ENCODE measurements at places on chromosomes 1 and 21. TPM values are rescaled to one million over a fixed set of nuclear protein-coding genes. Genes with fewer than 3 reads are reported as not detected.

GRCh38 chr1:104874044-104874443 lies 1124.3 kb downstream of the AMY1C start:
- no peak overlapping the region for H3K4me3 ChIP-seq
- H3K27me3 ChIP-seq, result no peaks in the 10 kb centered on the region
- no peak for DNase-seq
- no peaks in the 10 kb centered on the region for H3K36me3 ChIP-seq
- H3K4me1 ChIP-seq, result no peaks in the 10 kb centered on the region

- DNase-seq, result no peak
- no peak overlapping the region for H3K4me3 ChIP-seq
- no peak overlapping the region for H3K27ac ChIP-seq
- no peaks in the 10 kb centered on the region for H3K4me1 ChIP-seq
These were observed 6.5 kb downstream of the WARS2 start for GRCh38 chr1:119133987-119134386.

- no peaks in the 10 kb centered on the region for H3K36me3 ChIP-seq
- H3K4me1 ChIP-seq, result no peaks in the 10 kb centered on the region
- H3K27me3 ChIP-seq, result no peaks in the 10 kb centered on the region
- H3K4me3 ChIP-seq, result no peak overlapping the region
- H3K27ac ChIP-seq, result no peak overlapping the region
- no peak for DNase-seq
These were observed 5.1 kb downstream of the SLC45A3 start for GRCh38 chr1:205675247-205675646.

DNA sequence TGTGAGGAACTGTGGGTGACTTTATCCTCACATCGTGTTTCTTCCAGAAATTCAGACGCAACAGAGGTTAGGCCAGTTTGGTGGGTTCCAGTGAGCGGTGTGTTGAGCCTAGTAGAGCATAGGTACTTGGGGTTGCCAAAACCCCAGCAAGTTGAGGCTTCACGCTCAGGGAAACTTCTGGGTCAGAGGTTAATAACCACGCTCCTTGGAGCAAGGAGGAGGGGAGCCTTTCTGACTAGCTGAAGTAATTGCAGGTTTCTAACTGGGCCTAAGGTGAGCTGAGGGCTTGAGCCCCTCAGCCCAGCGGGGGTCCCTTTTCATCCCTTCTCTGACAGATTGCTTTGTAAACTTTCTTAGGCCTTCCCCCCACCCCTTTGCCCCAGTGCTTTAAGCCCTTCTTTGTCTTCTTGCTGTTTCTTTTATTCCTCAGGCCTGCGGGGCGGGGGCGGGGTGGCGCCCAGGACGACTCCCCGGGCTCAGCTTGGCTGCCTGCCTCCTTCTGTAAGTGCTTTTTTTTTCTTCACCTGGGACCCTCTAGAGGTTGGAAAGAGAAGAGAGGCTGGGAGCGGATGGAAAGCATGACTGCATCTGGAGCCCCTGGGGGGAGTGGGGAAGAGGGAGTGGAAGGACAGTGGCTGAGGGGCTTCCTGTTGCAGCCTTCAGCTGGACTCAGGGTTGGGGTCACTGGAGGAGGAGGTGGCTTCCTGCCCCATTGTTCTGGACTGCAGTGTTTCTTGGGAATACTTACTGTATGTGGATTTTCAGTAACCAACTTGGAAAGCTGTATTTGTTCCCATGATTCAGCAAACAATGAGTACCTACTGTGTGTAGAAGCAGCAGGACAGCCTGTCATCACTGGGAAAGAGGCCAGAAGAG lies 1.3 kb upstream of the ZNF436 start:
- peak overlapping the region; percentile 90 for H3K4me3 ChIP-seq
- no peaks in the 10 kb centered on the region for H3K36me3 ChIP-seq
- no peak for DNase-seq
- H3K27ac ChIP-seq, result peak overlapping the region; percentile 96

DNA sequence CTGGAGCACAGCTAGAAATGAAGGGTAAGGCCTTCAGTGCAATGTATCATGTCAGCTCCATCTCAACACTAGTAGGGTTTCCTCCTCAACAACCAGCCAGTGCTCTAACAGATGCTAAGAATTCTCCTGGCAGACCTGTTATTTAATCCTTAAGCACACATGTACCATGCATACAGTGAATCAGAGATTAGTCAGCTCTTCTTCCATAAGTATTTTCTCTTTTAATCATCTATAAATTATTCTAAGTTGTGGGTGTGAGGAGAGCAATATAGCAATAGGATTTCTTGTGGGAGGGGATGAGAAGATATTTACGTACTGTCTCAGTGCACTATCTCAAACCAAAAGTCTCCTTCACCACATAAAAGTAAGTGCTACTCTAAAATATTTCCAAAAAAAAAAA lies 95.3 kb downstream of the COP1 start:
- no peak for DNase-seq
- H3K4me3 ChIP-seq, result no peak overlapping the region
- H3K36me3 ChIP-seq, result no peaks in the 10 kb centered on the region
- no peaks in the 10 kb centered on the region for H3K4me1 ChIP-seq
- no peaks in the 10 kb centered on the region for H3K27me3 ChIP-seq

GRCh38 chr1:186531561-186532165 lies 70.7 kb upstream of the PDC start:
- DNase-seq, result no peak
- no peaks in the 10 kb centered on the region for H3K27me3 ChIP-seq
- no peak overlapping the region for H3K27ac ChIP-seq
- H3K4me3 ChIP-seq, result no peak overlapping the region
- no peaks in the 10 kb centered on the region for H3K36me3 ChIP-seq

GRCh38 chr1:208080396-208081286 lies 163.5 kb downstream of the PLXNA2 start:
- H3K27me3 ChIP-seq, result no peaks in the 10 kb centered on the region
- no peaks in the 10 kb centered on the region for H3K36me3 ChIP-seq
- no peak overlapping the region for H3K4me3 ChIP-seq

- no peaks in the 10 kb centered on the region for H3K36me3 ChIP-seq
- H3K4me1 ChIP-seq, result no peaks in the 10 kb centered on the region
- no peak for DNase-seq
- no peak overlapping the region for H3K4me3 ChIP-seq
These were observed 14.7 kb downstream of the CD46 start for GRCh38 chr1:207766569-207766968.

GRCh38 chr1:214331180-214331579 lies 50.2 kb downstream of the SMYD2 start:
- no peaks in the 10 kb centered on the region for H3K4me1 ChIP-seq
- H3K27ac ChIP-seq, result peak overlapping the region; percentile 33
- no peak overlapping the region for H3K4me3 ChIP-seq
- no peaks in the 10 kb centered on the region for H3K27me3 ChIP-seq
- DNase-seq, result no peak

DNA sequence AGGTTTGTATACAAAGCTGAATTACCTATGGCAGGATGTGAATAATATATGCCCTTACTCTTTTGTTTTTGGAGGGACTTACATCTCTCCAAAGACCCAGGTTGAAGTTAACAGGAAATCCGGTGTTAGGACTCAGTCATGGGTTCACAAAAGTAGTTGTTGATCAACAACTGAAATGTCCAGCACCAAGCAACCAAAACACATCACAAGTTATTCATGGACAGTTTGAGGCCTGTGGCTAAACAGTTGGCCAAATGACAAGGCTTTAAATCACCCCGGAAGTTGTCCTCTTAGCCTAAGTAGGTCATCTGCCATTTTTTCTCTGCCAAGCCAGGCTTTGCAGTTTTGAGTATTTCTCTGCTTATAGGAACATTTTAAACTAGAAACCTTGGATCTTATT lies 89.9 kb downstream of the CD247 start:
- DNase-seq, result no peak
- no peaks in the 10 kb centered on the region for H3K27me3 ChIP-seq
- no peaks in the 10 kb centered on the region for H3K4me1 ChIP-seq
- H3K36me3 ChIP-seq, result no peaks in the 10 kb centered on the region

GRCh38 chr1:148264374-148265276 lies 112.5 kb upstream of the NBPF11 start:
- no peaks in the 10 kb centered on the region for H3K27me3 ChIP-seq
- H3K27ac ChIP-seq, result no peak overlapping the region
- peak overlapping the region; percentile 80 for H3K4me3 ChIP-seq

DNA sequence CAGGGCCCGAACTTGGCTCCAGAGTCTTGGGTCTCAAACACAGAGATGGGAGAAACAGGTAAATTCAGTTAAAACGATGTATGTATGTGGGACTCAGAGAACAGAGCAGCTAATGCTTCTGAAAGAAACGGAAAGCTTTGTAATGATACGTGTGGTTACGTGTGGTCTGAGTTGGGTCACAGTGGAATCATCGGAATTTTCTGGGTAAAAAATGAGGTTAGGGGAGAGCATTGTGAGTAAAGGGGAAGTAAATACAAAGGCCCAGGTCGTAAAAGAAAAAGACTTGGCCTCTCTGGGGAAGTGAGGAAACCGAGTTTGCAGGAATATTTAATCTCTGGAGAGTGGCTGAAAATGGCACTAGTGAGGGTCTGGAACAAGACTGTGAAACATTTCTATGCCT lies 8.3 kb downstream of the NHLH2 start:
- DNase-seq, result no peak
- peaks cover 27% of the 10 kb centered on the region for H3K27me3 ChIP-seq
- H3K36me3 ChIP-seq, result no peaks in the 10 kb centered on the region
- no peaks in the 10 kb centered on the region for H3K4me1 ChIP-seq
- no peak overlapping the region for H3K4me3 ChIP-seq

DNA sequence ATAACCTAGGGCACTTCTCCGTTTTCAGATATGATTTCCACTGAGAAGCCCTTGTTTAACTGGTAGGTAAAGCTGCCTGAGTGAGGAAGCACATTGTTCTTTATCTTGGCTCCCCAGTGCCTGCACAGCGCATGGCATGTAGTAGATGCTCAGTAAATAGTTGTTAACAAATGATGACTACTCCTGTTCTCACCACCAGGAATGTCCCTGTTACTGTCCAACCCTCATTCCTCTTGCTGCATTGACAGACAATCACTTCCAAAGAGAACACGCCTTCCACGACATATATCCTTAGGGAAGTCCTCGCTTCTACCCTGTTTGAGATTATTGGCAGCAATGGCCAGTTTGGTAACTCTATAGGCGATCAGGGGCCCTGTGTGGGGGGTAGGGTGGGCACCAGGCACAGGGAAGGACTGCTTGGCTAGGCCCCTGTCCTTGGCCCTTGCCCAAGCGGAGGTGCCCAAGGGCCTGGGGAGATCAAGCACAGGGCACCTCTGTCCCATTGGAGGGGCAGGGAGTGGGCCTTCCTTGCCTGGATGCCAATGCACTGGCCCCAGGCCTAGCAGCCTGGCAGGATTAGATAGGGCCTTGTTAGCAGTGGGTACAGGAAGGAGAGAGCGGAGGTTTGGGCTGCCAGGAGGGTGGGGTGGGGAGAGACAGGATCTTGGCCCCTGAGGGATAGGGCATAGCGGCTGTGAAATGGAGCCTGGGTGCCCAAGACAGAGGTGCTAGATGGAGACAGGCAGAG lies 10.2 kb downstream of the NES start:
- peaks cover 23% of the 10 kb centered on the region for H3K4me1 ChIP-seq
- peak overlapping the region; percentile 15 for H3K4me3 ChIP-seq
- H3K27me3 ChIP-seq, result no peaks in the 10 kb centered on the region
- peak overlapping the region; percentile 86 for H3K27ac ChIP-seq
- no peak for DNase-seq

DNA sequence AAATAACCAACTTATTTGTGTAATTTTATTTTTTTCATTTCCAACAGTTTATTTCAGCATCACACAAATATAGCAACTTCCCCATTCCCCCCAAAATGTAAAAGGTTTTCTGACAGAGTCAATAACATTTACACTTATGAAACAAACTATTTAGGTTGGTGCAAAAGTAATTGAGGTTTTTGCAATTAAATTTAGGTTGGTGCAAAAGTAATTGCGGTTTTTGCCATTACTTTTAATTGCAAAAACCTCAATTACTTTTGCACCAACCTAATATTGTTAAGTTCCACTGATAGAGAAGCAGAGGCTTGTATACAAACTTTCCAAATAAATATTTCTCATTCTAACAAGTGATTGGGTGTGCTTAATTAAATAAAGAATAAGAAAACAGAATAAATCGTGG lies 270.9 kb upstream of the DUSP10 start:
- no peaks in the 10 kb centered on the region for H3K27me3 ChIP-seq
- H3K4me3 ChIP-seq, result no peak overlapping the region
- H3K4me1 ChIP-seq, result no peaks in the 10 kb centered on the region
- H3K27ac ChIP-seq, result no peak overlapping the region

GRCh38 chr1:169884634-169885033 lies 9.1 kb downstream of the SCYL3 start:
- H3K27ac ChIP-seq, result no peak overlapping the region
- H3K27me3 ChIP-seq, result no peaks in the 10 kb centered on the region
- no peak overlapping the region for H3K4me3 ChIP-seq
- no peaks in the 10 kb centered on the region for H3K36me3 ChIP-seq
- DNase-seq, result no peak
- H3K4me1 ChIP-seq, result peaks cover 5% of the 10 kb centered on the region

DNA sequence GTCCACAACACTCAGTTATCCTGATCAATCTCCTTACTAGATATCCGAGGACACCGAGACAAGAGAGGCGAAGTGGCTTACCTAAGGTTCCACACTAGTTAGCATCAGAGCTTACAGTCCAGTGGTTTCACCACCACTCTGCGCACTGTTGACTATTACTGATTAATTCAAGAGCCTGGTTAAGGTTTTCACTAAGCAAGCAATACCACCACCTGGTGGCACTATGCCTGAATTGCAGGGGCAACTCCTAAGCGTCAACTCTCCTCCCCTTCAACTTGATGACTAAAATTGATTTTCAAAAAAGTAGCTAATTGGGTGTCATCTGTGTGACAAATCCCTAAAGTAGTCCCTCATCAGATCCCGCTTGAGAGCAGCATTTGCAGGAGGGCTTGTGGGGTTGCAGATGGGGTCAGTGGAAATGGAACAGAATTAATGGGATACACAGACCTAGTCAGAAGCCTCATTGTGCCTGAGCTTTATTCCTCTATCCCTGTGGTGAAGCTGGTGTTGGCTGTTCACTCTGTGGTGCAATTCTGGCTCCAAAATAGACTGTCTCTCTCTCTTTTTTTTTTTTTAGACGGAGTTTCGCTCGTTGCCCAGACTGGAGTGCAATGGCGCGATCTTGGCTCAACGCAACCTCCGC lies 9.1 kb downstream of the TTC22 start:
- H3K27ac ChIP-seq, result no peak overlapping the region
- no peak overlapping the region for H3K4me3 ChIP-seq
- no peak for DNase-seq
- no peaks in the 10 kb centered on the region for H3K4me1 ChIP-seq

GRCh38 chr1:113835686-113836290 lies 23.5 kb upstream of the RSBN1 start:
- no peak for DNase-seq
- no peak overlapping the region for H3K27ac ChIP-seq
- no peaks in the 10 kb centered on the region for H3K27me3 ChIP-seq

The PDIK1L gene
- total RNA-seq, result 9.3 TPM

The GSTM5 gene
- 3.6 TPM for total RNA-seq

The OR2T33 gene
- total RNA-seq, result not detected

The GJA4 gene
- total RNA-seq, result 18.9 TPM

The SLAMF6 gene
- 3.2 TPM for total RNA-seq

The SYPL2 gene
- total RNA-seq, result 0.66 TPM

The MROH9 gene
- not detected for total RNA-seq

The SPRR1B gene
- total RNA-seq, result not detected

The TFF1 gene
- not detected for total RNA-seq

The CADM3 gene
- 22.6 TPM for total RNA-seq

The PROK1 gene
- 42.9 TPM for total RNA-seq

Measured in breast epithelium (tissue), 4 donors.